Spleen (tissue), 13 donors: ENCODE measurements at places on chromosomes 2 and 18.

DNA sequence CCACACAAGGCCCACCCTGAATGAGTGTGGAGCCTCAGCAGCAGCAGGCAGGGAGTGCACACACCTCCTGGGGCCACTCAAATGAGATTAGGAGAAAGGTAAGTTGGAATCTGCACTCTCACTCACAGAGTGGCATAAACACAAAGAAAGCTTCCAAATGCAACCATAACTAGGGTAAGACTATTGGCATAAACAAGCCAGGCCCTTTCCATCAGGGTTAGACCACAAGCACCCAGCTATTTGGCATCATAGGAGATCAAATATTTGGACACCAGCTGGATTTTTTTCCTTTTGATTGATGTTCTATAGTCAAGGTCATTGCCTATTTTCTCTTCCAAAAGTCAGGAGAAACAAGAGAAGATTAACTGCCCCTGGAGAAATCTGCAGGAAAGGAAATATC, 471.5 kb downstream of the TXNL1 start:
- DNase-seq = no peak
- H3K27ac ChIP-seq = no peak overlapping the region
- peaks cover 2% of the 10 kb centered on the region for H3K4me1 ChIP-seq
- no peaks in the 10 kb centered on the region for H3K36me3 ChIP-seq

DNA sequence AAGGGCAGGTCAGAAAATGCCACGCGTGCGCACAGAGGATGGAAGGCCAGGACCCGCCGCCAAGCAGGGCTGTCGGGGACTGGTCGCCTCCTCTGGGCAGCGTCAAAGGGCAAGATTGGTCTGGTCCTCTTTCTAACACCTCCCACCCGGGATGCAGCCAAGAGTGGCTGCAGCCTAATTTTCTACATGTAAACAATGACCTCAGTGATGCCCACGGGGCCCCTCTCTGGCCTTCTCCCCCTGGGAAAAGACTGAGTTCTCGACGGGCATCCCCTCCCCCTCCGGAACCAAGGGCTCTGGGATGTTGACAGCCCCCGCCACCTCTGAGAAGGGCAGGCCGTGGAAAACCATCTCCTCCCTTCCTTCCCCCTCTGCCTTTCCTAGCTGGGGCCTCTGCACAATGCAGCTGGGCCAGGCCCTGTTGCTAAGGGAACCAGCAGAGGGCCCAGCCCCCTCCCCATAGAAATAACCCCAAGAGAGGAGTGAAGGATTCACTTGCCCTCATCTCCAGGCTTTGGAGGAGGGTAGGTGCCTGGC, 80.0 kb upstream of the ZNF532 start:
- DNase-seq = no peak
- H3K4me1 ChIP-seq = peaks cover 3% of the 10 kb centered on the region
- H3K27me3 ChIP-seq = no peaks in the 10 kb centered on the region
- H3K27ac ChIP-seq = peak overlapping the region; percentile 35

DNA sequence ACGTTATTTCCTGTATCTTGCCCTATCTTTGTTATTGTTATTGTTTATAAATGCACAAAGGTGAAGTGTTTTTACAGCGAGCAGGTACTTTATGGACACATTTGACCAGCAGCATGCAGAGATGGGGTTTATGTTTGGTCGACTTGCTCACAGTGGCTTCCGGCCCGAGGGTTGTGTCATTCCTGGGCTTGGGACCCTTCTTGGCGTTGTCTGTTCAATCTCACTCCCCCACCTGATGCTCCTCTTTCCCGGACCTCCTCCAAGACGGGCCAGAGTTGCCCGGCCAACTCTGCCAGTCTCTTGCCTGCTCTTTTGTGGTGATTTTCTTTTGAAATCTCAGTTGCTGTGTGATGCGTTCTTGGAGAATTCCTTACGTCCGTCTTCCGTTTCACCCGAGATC, 153.9 kb downstream of the TWIST2 start:
- DNase-seq = peak; percentile 44
- H3K4me1 ChIP-seq = no peaks in the 10 kb centered on the region
- no peaks in the 10 kb centered on the region for H3K36me3 ChIP-seq
- H3K27ac ChIP-seq = no peak overlapping the region

- peaks cover 40% of the 10 kb centered on the region for H3K36me3 ChIP-seq
- no peak overlapping the region for H3K27ac ChIP-seq
- no peak overlapping the region for H3K4me3 ChIP-seq
- H3K4me1 ChIP-seq = no peaks in the 10 kb centered on the region
Measured at GRCh38 chr18:13028869-13029268, 37.7 kb downstream of the CEP192 start.

DNA sequence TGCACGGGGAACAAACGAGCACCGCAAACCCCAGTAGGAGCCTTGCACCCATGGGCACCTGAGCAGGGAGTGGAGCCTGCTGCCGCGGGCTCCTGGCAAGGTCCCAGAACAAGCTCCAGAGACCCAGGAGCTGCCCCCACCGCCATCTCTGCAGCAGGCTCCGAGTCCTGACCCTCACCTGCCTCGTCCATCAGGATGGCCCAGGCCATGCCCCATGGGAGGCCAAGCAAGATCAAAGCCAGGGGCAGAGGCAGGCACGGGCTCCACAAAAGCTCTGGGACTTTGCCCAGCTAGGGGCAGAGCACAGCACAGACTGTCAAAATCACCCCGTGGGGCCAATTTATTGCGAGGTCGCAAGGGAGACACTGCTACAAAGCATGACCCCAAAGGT, 43.6 kb downstream of the GPC1 start:
- no peak for DNase-seq
- H3K27me3 ChIP-seq = no peaks in the 10 kb centered on the region
- no peak overlapping the region for H3K27ac ChIP-seq
- no peaks in the 10 kb centered on the region for H3K4me1 ChIP-seq

- no peaks in the 10 kb centered on the region for H3K36me3 ChIP-seq
- no peak overlapping the region for H3K27ac ChIP-seq
- H3K4me3 ChIP-seq = no peak overlapping the region
- H3K4me1 ChIP-seq = no peaks in the 10 kb centered on the region
- H3K27me3 ChIP-seq = no peaks in the 10 kb centered on the region
Measured at GRCh38 chr2:22748909-22749308, 636.1 kb upstream of the KLHL29 start.
